ENCODE measurements at places on chromosomes 1 and 21.
A peak's percentile ranks its signal among the peaks of the same experiment; 100 is the strongest.

- no peak for DNase-seq
These were observed 25.5 kb downstream of the ZNF697 start for GRCh38 chr1:119622311-119623192.

- DNase-seq, result no peak
These were observed 110.1 kb downstream of the SLC45A1 start for GRCh38 chr1:8427986-8428385.

DNA sequence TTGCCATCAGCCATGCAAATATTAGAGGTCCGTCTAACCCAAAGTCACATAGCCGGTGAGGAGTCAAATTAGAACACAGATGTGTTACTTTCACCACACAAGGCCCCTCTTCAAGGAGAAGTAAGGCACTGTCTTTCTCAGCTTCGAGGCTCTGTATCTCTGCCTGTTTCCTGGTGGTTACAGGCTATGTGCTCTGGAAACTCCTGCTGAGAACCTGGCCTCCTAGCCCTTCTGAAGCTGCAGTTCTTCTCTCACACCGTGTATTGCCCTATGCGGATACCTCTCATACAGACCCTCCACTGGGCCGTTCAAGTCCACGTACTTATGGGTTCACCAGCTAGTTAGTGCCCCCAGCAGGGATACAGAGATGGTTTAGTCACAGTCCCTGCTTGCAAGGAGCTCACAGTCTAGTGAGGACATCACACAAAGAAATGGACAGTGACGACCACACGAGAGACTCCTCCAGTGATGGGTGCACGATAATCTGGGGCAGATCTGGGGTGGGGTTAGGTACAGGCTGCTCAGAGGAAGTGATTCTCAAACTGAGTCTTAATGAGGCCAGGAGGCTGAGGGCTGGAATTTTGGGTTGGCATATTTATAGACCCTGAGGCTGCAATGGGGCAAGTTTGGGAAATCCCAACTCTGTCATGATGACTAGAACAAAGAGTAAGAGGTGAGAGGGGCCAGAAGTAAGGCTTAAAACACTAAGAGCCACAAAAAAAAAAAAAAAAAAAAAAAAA is 22.8 kb upstream of the ELOA start:
- peak; percentile 73 for DNase-seq

DNA sequence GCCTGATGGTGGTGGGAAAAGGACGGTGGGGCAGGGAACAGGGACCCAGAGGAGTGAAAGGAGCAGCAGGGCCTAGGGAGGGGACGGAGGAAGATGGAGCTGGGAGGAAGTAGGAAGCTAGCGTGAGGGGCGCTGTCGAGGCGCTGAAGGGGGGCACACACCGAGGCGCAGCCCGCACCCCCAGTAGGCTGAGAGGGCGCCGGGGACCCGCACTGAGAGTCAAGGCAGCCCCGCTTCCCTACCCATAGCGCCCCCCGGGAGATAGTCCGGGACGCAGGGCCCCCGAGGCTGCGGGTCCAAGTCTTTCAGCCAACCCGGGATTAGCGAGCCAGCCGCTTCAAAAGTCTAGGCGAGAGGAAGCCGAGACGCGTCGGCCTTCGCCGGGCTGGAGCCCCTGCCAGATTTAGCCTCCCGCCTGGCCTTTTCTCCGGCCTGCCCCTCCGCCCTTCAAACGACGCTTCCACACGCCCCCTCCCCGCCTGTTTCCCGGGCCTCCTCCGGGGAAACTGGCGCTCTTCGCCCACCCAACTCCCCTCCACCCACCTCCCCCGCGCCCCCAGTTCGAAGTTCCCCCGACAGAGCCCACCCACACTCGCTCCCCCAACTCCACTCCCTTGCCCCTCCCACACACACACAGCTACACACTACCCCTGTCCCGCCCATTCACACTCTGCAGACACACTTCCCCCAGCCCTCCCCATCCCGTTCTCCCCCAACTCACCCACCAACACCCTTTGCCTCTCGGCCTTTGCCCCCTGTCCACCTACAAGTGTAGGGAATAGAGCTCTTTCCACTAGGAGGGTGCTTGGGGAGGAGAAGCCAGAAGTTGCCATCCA is 7.8 kb upstream of the PROX1 start:
- no peak for DNase-seq

DNA sequence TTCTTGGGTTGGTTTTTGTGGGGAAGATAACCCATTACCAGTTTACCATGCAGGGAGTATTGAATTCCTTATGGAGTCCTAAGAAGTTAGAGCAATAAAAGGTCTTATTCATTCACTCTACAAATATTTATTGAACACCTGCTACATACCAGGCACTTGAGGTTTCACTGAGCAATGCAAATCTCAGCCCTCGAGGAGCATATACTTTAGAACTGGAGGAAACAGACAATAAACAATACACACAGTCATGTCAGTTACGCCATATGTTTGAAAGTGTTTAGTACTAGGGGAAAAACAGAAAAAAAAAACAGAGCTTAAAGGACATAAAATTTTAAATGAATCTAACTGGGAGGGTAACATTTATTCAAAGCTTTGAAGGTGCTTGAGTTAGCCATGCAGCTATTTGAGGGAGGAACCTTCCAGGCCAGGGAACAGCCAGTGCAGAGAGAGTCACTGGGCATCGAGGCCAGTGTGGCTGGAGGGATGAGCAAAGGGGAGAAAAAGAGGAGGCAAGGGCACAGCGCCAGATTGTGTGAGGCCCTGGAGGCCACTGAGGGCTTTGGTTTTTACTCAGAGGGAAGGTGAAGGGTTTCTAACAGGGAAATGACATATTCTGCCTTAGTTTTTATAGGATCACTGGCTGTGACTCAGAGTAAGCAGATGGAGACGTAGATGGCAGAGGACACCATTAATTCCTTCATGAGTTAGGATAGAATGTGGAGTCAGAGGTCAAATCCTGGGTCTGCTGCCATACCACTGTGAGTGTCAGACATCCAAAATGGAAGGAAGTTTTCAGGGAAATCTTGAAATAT is 32.7 kb downstream of the C1orf21 start:
- DNase-seq, result no peak

DNA sequence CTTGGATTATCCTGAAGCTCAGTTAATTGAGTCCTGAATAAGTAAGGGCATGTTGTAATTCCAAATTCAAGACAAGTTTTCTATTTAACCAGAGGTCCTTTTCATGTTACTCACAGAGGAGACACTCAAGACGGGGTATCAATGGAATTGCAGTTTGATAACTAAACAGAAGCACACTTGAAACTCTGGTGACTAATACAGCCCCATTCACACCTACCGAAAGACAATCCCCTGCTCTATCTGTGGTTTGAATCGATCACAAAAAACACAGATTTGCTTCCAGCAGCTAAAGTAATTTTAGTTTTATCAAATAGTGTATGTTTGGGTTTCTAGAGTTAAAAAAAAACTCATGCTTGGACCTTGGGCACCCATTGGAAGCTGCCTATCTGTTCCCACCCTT is 60.4 kb downstream of the TEX35 start:
- DNase-seq, result peak; percentile 31

DNA sequence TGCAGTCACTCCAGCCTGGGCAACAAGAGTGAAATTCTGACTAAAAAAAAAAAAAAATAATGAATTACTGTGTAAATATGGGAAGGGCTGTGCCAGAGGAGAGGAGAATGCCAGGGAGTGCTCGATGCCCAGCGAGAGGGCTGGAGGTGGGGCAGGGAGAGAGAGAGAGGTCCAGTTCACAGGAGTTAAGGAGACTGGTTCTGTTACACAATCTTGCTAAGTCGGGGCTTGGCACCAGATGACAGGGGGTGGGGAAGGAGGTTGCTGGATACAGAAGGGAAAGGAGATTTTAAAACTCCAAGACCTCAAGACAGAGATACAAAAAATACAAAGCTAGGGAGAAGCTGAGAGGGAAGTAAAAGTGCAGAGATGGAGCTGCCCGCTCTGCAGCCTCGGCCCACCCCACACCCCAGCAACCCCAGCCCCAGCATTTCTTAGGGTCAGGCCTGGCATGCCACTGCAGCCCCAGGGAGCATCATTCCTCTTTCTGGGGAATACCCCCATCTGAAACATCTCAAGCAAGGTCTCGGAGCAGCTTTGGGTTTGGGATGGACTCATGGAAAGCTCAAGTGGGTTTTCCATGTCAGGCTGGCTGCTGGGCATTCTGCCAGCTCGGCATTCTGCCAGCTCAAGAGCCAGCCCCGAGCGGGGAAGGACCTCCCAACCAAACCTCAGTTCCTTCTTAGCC is 991 bp downstream of the SELENBP1 start:
- no peak for DNase-seq

- DNase-seq, result no peak
These were observed 484.5 kb upstream of the DAB1 start for GRCh38 chr1:57908147-57908890.

- no peak for DNase-seq
These were observed 7.1 kb downstream of the SLC66A1 start for GRCh38 chr1:19319196-19319595.

DNA sequence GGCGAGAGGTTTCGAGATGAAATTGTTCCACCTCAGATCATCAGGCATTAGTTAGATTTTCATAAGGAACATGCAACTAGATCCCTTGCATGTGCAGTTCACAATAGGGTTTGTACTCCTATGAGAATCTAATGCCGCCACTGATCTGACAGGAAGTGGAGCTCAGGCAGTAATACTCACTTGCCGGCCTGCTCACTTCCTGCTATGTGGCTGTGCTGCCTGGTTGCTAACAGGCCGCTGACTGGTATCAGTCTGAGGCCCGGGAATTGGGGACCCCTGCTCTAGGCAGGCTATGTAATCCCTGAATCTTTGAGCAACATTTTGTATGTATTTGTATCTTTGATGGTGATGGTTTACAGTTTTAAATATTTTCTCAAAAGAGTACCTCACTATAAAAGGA is 32.5 kb downstream of the XKR8 start:
- DNase-seq, result peak; percentile 67

DNA sequence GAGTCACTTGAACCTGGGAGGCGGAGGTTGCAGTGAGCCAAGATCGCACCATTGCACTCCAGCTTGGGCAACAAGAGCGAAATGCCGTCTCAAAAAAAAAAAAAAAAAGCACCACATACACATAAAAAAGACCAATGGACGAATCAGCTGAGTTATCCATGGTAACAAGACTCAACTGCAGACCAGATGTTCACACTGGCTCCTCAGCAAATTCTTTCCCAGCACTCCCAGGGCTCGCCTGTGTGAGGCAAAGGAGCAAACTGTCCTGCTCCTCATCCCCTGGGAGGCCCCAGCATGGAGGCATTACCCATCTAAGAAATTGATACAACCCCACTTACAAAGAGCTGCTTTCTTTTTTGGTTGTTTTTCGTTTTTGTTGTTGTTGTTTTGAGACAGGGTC is 3.1 kb downstream of the TMEM234 start:
- DNase-seq, result no peak

GRCh38 chr1:6912518-6912917 is 127.3 kb downstream of the CAMTA1 start:
- no peak for DNase-seq

DNA sequence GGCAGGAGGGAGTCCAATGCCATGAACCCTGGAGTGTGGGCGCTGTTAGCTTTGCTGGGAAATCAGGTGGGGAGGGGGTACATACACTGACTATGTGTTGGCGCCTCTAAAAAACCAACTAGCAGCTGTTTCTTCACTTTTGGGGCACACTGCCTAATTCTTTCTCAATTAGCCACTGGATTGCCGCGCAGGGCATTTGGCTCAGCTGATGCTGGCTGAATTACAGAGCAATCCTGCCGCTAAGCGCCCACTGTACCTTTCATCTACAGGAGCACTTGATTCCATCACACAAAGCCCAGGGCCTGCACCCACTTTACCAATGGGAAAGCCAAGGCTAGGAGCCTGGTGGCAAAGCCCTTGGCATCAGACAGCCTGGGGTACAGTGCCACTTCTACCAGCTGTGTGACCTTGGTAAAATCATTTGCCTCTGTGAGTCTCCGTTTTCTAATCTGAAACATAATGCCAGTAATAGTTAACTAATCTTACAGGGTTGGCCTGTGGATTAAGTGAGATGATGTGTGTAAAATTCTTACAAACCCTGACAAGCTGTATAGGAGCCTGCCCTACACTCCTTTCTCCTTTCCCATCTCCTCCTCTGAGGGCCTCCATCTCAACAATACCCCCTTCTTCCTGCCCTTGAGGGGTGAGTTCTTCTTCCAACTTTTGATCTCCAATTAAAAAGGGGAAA is 59.0 kb downstream of the UBE2T start:
- DNase-seq, result no peak

DNA sequence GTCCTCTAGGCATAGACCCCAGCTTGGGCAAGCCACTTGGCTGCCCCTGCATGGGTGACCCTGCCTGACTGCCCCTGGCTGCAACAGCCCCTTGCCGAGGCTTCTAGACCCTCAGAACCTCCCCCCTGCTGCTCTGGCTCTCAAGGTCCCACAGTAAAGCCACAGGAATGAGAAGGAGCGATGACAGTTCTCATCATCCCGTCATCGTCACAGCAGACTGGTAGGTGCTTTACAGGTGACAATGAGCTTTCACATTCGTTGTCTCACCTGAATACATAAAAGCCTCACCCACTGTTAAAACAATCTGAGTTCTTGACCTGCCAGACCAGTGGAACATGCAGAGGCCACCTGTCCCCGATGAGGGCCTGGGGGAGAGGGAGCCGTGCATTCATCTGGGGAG is 36.0 kb upstream of the GPR157 start:
- DNase-seq, result no peak

- no peak for DNase-seq
These were observed 100.4 kb downstream of the BRINP3 start for GRCh38 chr1:190377294-190377693.

GRCh38 chr21:39105836-39106235 is 77.4 kb downstream of the PSMG1 start:
- DNase-seq, result no peak

GRCh38 chr21:15667010-15667409 is 62.8 kb upstream of the USP25 start:
- DNase-seq, result no peak

DNA sequence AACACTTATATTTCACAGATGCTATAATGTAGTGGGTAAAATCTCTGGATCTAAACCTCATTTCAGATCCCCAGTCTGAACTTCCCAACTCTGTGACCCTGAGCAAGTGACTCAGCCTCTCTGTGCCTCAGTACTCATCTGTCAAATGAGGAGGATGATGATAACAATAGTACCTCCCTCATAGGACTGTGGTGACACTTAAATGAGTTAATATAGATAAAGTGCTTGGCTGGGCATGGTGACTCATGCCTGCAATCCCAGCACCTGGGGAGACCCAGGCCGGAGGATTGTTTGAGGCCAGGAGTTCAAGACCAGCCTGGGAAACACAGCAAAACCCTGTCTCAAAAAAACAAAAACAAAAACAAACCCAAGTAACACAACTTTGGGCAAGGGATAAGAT is 4.7 kb upstream of the ECE1 start:
- DNase-seq, result peak; percentile 82

DNA sequence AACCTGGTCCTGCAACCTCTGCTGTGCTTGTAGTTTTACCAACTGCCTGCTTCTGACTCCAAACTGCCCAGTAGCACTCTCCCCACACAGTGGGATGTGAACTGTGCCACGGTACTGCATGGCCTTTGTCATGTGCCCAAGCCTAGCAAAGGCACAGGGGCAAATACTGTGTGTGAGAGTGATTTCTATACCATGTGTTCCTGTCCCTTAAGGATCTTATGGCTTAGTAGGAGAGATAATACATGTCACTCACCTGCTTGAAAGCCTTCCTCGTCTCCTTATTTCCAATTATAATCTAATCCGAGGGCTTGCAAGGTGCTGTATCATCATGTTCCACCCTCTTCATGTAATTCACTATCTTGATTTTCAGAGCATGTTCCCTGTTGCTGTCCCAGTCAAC is 51.3 kb downstream of the UBE4B start:
- DNase-seq, result no peak
